ENCODE measurements at places on chromosomes 1 and 21.

DNA sequence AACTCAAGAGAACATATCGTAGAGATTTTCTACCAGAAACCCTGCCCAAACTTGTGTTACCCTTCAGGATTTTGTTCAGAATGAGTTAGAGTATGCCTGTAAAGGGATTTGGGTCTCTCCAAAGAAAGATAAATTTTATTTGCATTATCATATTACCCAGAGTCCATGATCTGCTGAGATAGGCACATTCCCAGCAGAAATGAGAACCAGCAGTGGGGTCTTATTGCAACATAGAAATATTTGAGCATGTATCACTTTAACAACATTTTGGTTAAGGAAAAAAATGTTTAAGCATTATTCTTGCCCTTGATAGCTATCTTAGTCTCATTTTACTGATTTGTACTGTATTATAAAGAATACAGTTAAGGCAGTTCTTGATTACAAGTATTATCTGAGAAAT lies 10.6 kb downstream of the VCAM1 start:
- DNase-seq = peak; percentile 45

DNA sequence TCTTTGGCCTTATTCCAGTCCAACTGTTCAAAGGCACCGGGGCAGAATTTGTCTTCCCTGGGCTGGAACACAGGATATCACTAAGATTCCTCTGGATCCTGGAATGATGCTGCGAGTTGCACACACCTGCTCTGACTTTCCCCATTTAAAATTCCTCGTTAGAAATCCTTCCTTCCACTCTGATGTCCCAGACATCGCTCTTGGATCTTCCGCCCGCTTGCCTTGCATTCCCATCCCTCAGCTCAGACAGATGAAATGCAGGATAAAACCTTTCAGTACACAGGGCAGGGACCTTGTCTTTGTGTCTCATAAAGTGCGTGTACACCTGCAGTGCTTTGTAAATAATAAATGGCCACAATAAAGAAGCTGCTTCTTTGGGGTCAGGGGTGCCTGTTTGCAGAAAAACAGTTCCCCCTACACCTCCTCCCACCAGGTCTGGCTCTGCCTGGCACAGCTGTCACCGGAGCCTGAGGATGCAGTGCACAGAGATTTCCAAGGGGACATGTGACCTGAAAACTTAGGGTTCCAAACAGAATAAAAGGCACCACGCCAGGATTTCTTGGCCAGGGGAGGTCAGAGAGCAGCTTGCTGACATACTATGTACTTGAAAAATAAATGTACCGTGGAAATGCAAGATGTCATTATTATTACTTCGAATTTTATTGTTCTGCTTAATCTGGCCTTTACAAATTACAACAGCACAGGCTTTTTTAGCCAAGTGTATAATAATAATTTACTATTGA lies 62.9 kb upstream of the SYT6 start:
- DNase-seq = no peak

DNA sequence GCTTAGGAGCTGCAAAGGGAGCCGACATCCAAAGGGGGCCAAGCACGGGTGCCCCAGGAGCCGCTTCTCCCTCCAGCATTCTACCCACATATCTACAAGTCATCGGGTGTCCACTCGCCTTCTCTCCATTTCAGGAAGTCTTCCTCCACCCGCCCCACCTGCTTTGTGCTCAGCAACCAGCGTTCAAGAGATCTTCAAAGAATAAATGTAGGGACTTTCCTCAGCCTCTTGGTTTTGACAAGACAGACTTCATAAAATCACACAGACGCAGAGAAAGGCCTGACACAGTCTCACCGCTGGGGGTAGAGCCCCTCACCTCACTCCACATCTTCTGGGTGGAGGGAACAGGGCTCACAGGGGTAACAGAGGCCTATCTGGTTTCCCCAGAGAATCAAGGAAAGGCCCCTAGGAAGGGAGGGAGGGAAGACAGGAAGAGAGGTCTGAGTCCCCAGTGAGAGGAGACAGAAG lies 49.5 kb downstream of the SSBP3 start:
- no peak for DNase-seq

- DNase-seq = no peak
Measured at GRCh38 chr1:16134906-16135305, 21.0 kb downstream of the EPHA2 start.

DNA sequence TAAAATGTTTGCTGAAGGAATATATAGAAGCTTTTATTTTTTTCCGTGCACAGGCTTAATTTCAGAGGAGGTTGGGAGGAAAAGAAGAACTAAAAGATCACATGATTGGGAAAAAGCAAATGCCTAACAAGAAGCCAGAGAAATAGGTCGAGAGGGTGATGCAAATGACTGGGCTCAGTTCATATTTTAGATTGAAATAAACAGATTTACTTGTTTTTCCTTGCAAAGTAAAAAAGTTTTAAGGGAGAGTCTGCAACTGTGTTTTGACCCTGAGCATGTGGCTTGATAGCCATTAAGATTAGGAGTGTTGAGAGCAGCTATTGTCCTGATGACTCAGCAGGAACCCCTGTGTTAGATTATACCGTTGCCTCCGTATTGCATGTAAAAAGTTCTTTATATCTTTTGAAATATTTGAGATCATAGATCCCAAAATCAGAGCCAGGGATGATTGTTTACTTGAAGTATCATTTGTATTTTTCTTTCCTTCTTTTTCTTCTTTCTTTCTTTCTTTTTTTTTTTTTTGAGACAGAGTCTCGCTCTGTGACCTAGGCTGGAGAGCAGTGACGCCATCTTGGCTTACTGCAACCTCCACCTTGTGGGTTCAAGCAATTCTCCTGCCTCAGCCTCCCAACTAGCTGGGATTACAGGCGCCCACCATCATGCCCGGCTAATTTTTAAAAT lies 20.2 kb downstream of the CLIC4 start:
- peak; percentile 49 for DNase-seq

- peak; percentile 43 for DNase-seq
Measured at GRCh38 chr1:226814751-226815537, 55.5 kb upstream of the PSEN2 start.
